ENCODE measurements at places on chromosomes 2 and 18.
A peak's percentile ranks its signal among the peaks of the same experiment; 100 is the strongest.

DNA sequence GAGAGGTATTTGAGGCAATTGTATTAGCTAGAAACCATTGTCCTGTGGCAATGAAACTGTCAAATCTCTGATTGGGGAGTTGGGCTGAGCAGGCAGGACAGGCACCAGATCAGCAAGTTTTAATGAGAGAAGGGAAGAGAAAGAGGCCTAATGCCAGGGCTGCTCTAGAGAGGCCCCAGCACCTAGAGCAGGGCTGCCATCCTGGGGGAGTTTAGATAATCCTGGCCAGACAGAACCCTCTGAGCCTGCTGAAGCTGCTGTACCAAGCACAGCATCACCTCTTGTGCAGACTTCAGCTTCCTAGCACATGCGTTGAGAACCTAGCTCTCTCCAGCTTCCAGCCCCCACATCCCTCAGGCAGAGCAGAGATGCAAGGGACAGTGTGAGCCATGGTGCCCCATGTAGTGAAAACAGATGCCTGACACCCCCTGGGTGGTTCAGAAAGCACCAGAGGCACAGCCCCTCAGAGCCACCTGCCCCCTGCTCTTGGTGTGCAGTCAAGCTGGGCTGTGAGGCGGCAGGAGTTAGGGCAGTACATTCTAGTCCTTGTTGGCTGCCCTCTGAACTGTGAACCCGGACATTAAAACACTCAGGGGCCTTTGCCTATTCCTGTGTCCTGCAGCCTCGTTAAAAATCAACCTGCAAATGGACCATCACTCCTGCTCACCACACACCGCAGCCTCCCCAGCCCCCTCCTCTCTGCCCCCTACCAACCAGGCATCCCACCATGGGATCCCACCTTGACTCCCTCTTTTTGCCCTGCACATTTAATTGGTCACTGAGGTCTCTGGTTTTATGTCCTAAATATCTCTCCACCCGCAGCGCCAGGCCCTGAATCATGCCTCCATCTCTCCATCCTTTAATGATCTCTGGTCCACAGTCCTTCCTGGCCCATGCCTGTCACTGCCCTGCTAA, 52.7 kb downstream of the ADD2 start:
- DNase-seq, result no peak

- DNase-seq, result no peak
These were observed 51.8 kb downstream of the PKDCC start for GRCh38 chr2:42099438-42100173.

GRCh38 chr2:219566640-219567039, 4.7 kb downstream of the OBSL1 start:
- no peak for DNase-seq

- DNase-seq, result no peak
These were observed 29.2 kb upstream of the MBOAT2 start for GRCh38 chr2:9032536-9033255.

DNA sequence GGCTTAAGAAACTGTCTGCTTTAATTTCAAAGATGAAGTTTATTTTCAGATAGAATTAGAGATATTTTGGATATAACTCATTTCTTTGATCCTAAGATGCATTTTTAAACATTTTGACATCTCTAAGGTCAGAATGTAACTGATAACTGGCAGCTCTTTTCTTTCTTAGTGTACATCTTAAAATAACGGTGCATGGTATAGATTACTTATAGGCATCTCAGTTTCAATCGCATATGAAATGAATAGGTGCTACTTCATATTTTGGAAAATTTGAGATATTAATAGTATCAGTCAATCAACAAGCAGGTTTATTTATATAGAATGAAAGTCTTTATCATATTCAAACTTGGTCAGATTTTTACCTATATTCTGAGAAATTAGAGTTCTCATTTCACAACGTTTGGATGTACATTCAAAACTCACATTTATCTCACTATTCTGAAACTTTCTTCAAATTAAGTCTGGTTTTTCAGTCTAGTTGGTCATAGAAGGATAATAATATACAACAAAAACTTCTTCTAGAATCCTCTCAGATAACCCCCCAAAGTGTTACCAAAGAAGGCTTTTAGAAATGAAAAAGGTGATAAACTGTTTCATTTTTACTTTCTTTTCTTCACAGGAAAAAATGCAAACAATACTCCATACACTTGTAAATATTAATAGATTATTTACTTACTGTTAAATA, 122.8 kb upstream of the WDSUB1 start:
- no peak for DNase-seq

- DNase-seq, result peak; percentile 50
These were observed 2.1 kb downstream of the HK2 start for GRCh38 chr2:74835831-74836674.

GRCh38 chr18:59810735-59811520, 88.9 kb upstream of the PMAIP1 start:
- no peak for DNase-seq

DNA sequence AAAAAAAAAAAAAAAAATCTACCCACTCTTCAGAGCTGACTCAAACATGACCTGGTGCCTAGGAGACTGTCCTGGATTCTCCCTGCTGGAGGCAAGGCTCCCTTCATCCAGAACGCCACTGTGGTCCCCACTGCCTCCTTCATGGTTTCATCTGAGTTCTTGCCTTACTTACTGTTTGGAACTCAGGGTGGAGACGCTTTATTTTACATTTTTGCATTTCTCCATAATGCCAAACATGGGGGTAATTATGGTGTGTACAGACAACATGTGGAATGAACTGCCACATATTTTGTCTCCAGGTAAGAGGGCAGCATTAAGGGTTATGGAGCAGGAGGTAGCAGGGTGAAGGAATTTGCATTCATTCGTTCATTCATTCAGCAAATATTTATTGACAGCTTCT, 154.0 kb upstream of the MSH6 start:
- no peak for DNase-seq

GRCh38 chr2:98907966-98908905, 27.8 kb downstream of the CRACDL start:
- DNase-seq, result no peak

DNA sequence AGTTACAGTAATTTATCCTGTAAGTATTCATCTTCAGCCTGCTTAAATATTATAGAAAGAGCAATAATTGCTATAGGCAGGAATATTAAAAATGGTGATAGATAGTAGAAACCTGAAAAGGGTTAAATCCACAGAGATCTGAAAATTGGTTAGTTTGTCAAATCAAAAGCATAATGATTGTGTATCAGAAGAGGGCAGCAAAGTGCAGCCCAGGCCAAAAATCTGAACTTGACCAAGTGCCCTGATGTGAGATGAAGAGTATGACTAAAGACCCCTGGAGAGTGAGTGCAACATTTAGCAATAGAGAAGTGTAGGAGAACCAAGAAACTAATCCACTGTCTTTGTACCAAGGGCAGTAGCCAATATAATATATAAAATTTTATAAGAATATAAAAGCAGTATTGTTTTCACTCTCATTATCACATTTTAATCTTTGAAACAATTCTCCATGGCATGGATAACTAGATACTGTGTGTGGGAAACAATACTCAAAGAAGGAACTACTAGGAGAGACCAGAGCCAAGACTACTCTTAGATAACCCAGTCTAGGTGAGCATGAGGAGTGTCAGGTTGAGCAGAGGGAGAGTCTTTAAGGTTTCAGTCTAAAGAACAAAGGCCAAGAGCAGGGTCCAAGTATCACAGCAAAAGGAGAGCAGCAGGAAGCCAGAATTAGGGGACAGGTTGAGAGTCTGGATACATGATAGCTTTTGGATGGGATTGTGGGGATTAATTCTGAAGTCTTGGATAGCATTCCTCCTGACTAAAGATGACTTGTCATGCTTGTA, 148.7 kb downstream of the CALCRL start:
- no peak for DNase-seq

DNA sequence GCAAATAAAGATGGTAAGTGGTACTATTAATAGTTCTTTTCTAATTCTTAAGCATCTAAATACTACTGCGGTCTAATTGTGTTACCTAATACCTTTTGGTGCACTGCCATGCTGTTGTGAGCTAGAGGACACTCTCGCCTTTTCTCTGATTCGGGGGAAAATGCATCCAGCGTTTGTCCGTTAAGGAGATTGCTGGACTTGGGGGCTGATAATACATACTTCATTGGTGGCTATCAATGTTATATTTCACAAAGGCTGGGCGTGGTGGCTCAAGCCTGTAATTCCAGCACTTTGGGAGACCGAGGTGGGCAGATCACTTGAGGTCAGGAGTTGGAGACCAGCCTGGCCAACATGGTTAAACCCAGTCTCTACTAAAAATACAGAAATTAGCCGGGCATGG, 141.7 kb upstream of the TWIST2 start:
- DNase-seq, result no peak

DNA sequence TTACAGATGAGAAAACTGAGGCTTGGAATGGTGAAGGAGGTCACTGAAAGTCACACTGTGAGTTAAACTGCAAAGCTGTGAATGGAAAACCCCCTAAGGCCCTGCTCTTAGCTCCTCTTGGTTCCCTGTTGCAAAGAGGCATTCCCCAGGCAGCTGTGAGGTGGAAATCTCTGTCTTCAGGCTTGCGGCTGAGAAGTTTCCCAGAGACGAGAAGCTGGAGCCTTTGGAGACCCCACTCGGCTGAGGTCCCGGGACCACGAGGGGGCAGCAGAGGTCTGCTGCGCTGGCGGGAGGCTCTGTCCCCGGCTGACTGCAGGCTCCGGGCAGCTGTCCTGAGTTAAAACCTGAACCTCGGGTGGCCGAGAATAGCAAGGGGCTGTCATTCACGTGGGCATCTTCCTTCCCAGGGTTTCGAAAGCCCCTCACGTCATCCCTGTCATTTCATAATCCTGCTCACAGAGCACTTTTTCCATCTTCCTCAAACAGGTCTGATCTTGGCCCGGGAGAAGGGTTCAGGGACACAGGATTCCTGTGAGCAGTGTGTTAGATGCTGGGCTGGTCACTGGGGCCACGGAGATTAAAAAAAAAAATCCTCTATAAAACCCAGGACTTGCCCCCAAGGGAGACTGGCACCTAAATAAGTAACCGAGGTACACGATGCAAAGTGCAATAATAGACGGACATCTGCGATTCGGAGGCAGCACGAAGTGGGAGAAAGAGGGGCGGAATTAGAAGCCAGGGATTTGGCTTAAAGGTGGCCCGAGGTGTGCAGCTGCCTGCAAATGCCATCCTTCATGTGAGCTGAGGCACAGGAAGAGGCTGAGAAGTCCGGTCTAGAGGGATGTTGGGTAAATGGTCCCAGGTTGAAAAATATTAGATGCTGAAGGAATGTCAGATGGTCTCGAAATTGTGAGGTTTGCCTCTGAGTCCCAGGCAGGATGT, 24.6 kb upstream of the ATOH8 start:
- DNase-seq, result peak; percentile 81

DNA sequence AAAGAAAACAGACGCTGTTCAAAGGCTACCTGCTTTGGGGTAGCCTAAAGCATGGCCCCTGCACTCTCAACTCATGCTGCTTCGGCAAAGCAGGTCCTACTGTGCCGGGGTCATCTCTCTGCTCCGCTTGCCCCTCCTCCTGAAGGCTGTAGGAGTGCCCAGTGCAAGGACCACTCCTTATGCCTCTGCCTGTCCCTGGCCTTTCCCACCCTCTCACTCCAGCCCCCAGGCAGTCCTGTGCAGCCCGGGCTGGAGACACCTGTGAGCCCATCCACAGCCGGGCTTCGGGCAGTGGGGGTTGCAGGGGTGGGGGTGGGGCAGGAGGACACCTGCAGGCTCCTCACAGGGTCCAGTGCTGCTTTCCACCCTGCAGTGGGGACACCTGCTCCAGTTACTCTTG, 69.1 kb downstream of the ACKR3 start:
- no peak for DNase-seq

- DNase-seq, result no peak
These were observed 158.0 kb downstream of the RAPGEF4 start for GRCh38 chr2:172893671-172894070.

- no peak for DNase-seq
These were observed 2.1 kb upstream of the TRIB2 start for GRCh38 chr2:12714391-12715221.

- no peak for DNase-seq
These were observed 13.2 kb downstream of the ARL4C start for GRCh38 chr2:234483568-234484251.

GRCh38 chr2:61334466-61334865, 136.4 kb downstream of the USP34 start:
- DNase-seq, result no peak

- no peak for DNase-seq
These were observed 294.5 kb downstream of the NR4A2 start for GRCh38 chr2:156038021-156038420.

DNA sequence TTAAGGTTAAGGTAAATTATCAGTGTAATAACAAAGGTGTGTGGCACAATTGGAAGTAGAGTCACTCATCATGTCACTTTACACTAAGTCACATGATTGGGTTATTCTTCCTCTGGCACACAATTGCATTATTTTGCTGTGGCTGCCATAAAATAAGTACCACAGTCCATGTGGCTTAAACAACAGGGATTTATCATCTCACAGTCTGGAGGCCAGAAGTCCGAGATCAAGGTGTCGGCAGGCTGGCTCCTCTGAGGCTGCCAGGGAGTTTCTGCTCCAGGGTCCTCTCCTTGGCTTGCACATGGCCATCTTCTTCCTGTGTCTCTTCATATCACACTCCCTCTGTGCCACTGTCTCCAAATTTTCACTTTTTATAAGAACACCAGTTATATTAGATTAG, 421.2 kb downstream of the CMPK2 start:
- no peak for DNase-seq

GRCh38 chr2:1771626-1772280, 27.4 kb upstream of the PXDN start:
- DNase-seq, result no peak

GRCh38 chr2:240024766-240025165, 376 bp downstream of the NDUFA10 start:
- no peak for DNase-seq

DNA sequence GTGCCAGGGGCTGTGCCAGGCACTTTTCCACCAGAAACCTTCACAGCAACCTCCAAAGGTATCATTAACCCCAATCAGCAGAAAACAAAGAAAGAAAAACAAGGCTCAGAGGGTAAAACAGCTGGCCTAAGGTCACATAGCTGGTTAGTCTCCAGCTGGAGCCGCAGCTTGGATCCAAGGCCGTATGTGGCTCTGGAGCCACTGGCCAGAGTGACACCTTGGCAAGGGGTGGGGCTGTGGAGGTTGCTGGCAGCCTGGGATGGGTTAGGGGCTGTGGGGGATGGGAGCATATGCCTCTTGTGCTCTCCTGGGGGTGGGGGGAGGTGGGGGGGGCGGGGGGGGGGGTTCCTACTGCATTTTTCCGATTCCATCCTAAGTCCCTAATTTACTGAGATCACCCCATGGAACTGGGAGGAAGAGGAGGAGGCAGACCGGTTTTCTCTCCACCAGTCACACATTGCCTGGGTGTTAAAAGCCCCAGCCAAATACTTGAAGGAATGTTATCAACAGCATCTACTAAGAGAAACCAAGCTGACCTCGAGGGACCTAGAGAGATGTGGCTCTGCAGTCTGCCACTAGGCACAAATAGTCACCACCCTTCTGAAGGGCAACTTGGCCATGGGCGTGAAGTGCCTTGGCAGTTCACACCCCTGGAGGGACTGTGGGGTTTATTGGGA, 8.0 kb downstream of the HAAO start:
- DNase-seq, result no peak

- peak; percentile 65 for DNase-seq
These were observed 14.5 kb downstream of the CKAP2L start for GRCh38 chr2:112749755-112750559.

DNA sequence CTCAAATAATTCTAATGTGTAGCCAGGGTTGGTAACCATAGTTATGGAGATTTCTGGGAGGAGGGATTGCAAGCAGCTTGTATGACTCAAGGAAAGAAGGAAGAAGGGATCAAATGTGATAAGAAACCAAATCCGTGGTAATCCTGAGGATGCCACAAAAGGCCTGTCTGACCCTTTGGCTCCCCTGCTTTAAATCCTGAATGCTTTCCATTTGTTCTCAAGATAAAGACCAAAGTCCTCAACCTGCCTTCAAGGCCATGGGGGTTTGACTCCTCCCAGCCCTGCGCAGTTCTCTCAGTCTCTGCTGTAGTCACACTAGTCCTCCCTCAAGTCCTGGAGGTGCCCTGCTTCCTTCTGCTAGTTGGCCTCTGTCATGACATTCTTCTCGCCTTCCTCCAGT, 74.0 kb downstream of the SUMO1 start:
- DNase-seq, result no peak

All from GM18507 (cell line).